ENCODE measurements at places on chromosomes 6 and 20.

GRCh38 chr6:165571068-165571682 lies 91.9 kb downstream of the PDE10A start:
- DNase-seq = no peak

GRCh38 chr6:151180330-151181048 lies 59.3 kb upstream of the AKAP12 start:
- DNase-seq = no peak

DNA sequence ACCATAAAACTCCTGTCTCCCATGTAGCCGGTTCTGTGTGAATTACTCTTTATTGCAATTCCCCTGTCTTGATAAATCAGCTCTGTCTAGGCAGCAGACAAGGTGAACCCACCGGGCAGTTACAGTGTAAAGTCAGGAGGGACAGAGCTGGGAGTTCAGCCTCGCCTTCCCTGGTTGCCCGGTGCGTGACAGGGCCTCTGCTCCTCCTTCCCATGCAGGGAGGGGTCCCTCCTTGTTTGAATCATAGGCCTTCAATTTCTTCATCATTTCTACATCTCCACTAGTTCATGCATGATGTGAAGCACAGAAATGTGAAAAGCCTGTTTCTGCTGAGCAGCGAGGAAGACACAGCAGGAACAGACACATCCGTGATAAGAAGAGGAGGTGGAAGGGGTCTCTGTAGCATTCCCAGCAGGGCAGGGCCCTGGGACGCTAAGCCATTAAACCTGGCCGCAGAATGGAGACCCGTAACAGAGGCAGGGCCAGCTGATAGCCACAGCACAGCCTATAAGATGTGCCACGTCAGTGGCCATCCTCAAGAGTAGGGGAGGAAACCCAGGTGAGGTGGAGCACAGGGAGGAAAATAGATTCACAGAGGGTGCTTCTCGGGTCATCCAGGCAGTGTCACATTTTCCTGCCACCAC lies 106.7 kb upstream of the CST7 start:
- no peak for DNase-seq

GRCh38 chr6:134029495-134030455 lies 22.6 kb downstream of the SLC2A12 start:
- DNase-seq = no peak

DNA sequence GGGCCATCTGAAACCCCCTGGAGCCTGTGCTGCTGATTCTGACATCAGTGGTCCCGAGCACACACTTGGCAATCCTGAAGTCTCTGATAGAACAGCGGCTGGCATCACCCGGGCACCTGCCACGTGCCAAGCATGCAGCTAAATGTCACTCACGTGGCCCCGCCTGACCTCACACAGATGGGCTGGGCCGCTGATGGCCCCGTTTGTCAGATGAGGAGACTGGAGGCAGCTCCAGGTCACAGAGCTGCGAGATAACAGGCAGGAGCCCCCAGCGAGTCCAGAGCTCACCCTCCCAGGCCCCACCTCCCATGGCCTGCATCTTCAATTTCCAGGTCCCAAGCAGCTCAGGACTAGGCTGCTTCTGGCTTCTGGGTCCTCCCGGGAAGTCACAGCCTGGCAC lies 67.2 kb downstream of the YTHDF1 start:
- DNase-seq = no peak

DNA sequence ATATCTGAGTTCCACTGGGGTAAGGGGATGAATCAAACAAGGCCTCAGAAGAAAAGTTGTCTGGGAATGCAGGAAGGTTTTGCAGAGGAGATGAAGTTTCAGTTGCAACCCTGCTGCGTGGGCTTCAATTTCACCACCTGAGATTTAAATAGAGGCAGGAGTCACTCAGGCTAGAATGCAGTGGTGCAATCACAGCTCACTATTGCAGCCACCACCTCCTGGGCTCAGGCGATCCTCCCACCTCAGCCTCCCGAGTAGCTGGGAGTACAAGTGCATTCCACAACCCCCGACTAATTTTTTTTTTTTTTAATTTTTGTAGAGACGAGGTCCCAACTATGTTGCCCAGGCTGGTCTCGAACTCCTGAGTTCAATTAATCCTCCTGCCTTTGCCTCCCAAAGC lies 1.5 kb upstream of the ZNF165 start:
- DNase-seq = no peak

DNA sequence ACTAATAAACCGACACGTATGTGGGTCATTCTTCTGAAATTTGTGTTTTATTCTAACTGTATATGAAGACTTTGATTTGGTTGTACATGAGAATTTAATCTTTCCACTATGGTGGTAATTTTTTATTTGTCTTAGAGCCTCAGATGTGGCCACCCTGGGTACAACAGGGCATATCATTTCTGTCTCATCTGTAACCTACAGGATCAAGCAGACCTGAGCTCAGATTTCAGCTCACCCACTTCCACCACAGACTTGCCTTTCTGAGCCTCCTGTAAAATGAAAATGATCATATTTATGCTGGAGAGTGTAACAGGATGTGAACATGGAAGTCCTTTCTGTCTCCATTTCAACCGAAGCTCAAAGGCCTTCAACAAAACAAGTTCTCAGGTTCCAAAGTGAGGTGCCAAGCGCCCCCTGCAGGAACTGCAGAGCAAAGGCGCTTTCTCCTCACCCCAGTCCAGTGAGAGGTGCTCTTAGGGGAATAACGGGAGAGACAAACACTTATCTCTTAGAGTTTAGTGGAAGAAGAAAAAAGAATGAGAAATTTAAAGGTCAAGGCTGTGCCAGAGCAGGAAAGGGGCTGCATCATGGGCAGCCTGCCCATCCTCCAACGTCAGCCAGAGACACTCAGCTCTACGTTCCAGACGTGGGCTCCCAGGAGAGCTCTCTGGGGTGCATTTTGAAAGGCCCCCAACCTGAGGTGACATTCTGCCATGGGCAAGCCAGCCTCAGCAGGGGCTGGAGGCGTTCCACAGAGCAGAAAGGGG lies 23.0 kb upstream of the CD24 start:
- DNase-seq = peak; percentile 82
